ENCODE measurements at places on chromosomes 3 and 15.
A peak's percentile ranks its signal among the peaks of the same experiment; 100 is the strongest.

GRCh38 chr3:139261754-139262586, 81.8 kb upstream of the MRPS22 start:
- DNase-seq: no peak

GRCh38 chr3:152291649-152292066, 22.9 kb downstream of the MBNL1 start:
- DNase-seq: no peak

- DNase-seq: peak; percentile 89
Observed at GRCh38 chr15:52100807-52101442, 11.7 kb downstream of the BCL2L10 start.

DNA sequence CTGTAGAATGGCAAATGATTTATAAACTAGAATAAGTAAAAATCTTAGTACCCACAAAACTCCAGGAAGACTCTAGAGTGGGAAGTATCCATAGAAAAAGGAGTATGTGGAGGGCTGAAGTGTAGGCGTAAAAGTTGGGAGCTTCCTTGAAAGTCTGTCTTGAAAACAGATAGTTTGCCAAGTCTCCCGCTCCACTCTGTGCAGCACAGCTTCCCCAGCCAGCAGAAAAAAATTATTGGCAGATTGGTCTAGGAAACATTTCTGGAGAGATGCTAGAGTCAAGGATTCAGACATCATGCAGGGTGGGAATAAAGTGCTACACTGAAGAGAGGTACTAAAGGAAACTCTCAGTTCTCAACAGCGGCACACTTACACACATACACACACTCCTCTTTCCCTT, 53.4 kb upstream of the CD200R1L start:
- DNase-seq: no peak

GRCh38 chr3:178195824-178196223, 340.4 kb upstream of the KCNMB2 start:
- DNase-seq: no peak

DNA sequence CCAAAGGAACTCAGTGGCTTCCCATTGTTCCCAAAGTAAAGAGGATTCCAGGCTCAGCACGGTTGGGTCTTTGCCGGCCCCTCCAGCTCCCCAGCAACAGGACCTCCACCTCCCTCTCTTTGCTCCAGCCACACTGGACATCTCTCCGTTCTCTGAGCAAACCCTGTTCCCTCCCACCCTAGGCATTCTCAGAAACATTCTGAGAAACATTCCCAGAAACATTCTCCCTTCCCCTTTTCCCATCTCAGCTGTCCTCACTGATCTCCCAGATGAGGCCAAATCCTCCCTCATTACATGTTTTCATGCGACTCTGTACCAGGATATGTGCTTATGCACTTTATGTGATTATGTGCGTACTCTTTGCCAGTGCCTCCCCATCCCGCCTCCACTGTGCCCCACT, 14.1 kb downstream of the CCDC33 start:
- DNase-seq: no peak

GRCh38 chr3:9074079-9074478, 110.8 kb upstream of the RAD18 start:
- DNase-seq: no peak

DNA sequence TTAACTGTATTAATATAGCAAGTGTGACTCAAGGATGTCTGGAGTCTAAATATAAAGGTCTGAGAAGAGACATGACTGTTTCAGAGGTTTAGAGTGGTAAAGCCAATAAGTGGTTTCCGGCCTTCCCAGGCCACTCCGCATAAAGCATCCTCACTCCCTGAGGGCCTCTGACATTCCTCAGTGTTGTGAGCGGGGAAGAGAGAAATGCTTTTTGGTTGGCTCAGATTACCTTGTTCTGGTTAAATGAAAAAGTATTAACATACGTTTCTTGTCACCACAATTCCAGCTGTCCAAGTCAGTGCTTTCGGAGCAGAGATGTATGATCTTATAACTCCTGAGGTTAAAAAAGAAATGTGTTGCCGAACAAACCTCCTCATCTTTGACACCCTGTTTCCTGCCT, 103.8 kb downstream of the RBMS3 start:
- peak; percentile 30 for DNase-seq

- peak; percentile 68 for DNase-seq
Observed at GRCh38 chr15:78177447-78177873, 28.3 kb downstream of the IDH3A start.

DNA sequence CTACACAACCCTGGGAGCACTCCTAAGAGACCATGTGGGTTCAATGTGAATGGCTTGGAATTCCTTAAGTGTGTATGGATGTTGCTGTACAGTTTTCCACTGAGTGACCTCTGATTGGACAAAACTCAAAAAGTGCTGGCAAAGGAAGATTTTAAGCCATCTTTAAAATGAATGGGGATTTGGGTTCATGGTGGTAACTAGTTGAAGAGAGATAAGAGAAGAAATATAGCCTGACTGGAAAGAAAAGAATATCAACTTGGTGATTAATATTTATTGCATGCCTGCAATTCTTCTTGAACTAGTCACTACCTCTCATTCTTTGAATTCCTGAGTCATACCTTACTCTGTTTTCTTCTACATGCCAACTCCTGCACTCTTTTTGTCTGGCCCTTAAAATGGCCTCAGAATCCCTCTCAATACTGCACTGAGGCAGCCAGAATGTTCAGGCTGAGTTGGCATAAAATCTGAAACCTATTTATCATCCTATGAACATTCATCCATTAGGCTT, 124.7 kb downstream of the RPL22L1 start:
- no peak for DNase-seq

DNA sequence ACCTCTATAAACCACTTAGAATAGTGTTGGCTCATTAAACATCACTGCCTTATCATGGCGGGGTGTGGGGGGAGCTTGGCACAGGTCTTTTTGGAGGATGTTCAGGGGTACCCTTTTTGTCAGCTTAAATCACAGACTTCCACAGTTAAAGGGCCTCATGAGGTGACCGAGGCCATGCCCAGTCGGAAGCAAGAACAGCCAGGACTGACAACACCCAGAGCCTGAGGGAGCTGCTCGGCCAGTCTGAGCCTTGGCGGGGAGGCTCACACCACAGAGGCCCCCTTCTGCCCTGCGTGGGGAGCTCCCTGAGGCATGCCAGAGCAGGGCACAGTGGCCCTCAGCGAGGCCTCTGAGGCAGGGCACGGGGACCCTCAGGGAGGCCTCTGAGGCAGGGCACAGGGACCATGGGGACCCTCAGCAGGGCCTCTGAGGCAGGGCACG, 49.5 kb downstream of the UMPS start:
- DNase-seq: no peak

DNA sequence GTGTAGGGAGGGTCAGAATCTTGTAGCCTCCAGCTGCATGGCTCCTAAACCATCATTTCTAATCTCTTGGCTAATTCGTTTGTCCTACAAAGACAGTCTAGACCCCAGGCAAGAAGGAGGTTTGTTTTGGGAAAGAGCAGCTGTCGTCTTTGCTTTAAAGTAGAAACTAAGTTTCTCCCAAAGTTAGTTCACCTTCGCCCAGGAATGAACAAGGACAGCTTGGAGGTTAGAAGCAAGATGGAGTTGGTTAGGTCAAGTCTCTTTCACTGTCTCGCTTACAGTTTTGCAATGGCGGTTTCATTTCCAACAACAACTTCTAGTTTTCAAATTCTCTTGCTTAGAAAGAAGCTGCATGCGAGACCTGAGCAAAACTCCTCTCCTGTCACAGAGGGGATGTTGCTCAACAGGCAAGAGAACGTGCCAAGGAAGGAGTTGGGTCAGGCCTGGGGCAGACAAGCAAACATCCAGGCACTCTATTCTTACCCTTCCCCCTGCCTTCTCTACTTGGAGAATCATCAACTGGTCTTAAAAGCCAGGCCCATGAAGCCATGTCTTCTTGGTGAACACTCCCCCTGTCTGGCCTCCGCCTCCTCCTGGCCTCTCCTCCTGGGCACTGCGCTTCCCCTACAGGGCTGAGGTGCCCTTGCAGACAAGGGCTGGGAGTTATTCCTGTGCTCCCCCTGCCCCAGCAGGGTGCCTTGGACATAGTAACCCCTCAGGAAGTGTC, 57.6 kb downstream of the TMEM44 start:
- DNase-seq: peak; percentile 54

DNA sequence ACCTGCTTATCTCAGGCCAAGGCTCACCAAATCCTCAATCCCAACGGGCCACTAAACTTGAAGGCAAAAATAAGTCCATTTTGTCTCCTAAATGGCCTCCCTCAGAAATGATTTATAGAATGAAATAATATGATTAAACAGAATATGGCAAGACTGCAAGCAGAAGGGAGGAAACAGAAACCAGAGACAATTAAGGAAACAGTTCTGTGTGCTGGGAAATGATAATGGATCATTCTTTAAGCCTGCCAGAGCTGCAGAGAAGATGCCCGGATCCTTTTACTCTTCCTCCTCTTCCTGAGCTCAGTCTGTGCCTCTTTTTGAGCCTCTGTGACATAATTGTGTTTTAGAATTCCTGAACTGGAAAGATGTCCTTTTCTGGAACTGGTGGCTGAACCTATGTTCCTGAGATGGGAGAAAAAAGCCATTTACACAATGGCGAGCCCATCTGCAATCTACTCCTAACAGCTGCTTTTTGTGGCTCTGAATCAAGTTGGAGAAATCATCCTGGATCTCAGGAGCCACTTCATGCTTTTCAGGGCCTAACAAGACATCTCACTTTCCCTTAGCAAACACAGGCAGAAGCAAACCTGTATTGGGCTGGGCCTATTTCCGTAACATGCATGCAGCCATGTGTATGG, 2.8 kb upstream of the ABHD2 start:
- DNase-seq: no peak

DNA sequence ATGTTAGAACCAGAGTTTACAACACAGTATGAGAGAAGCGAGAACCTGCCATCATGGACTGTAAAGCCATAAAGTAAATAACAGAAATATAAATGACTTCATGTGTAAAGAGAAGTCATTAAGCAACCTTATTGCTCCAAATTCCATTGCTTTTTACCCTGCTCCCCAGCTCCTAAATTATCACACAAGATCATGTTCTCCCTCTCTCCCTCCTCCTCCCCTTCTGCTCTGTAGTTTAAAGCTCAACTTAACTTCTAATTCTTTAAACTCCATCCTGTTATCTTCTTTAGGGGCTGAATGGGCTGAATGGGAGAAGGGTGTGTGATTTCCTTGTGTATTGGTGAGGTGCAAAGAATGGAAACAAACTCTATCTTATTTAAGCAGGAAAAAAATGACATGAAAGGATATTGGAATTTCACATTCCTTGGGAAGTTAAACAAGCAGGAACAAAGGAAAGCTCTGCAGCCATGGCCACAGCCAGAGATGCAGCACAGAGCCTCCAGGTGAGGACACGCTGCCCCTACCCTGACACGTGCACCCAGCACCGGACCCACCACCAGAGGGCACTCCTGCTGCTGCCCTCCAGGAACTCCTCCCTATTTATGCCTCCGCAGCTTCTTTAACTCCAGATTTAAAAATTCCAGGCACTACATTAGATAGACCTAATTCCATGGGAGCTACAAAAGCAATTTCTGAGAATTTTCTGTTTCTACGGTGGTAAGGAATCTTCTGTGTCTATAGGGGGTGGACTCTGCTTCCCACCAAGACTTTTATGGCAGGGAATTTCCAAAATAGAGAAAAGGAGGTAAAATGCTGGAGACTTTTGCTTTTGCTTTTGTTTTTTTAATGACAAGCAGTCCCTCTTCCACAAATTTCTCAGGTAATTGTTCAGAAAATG, 76.9 kb upstream of the ABI3BP start:
- DNase-seq: peak; percentile 56

DNA sequence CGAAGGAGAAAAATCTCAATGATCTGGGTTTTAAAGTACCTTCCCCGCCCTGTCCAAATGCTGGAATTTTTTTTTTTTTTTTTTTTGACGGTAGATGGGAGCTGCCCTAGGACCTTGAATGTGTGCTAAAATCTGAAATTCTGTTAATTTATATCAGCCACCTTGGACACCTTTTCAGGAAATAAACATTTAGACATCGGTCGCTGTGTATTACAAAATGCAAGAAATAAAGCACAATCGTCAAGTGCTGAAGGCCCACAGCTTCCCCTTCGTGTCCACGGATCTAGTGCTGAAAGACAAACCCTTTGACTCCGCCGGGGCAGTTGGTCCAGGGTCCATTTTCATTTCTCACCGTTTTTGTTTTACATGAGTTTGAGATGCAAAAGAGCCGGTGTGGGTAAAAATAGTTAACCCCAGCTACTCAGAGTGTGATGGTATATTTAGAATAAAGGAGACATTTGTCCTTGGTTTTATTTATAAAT, 90.2 kb upstream of the CHD2 start:
- no peak for DNase-seq

DNA sequence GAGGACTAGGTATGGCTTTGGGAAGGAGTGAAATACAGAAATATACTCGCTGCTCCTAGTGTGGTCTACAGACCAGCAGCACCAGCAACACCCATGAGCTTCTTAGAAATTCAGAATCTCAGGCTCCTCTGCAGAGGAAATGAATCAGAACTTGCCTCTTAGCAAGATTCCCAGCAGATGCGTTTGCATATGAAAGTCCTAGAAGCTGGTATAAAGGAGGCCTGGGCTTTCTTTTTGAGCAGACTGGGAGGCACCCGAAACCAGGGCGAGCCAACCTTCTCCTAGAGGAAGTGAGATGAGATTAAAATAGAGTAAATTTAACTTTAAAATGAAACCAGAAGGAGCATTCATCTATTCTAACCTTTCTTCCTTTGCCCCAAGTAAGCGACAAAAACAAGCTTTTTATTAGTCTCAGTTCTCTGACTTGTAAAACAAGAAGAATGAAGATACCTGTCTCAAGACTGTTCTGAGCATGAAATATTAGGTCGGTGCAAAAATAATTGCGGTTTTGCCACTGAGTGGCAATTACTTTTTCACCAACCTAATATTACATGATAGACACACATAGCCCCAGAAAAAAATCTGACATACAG, 140.0 kb downstream of the PDZRN3 start:
- DNase-seq: no peak

DNA sequence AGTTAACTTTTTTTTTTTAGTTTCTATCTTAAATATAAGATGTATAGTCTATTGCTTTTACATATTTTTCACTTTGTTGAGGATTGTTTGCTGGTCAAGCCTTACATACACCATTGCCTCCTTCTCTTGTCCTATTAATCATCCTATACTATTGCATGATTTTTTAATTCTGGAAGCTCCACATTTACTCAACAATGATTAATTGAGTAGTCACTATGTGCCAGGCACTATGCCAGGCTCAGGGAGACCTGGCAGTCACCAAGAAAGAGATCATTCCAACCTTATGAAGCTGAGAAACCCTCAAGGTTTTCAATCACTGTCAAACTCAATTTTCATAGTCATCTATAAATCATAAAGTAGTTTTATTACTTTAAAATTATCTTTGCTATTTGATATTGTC, 626.2 kb downstream of the IGSF11 start:
- no peak for DNase-seq

DNA sequence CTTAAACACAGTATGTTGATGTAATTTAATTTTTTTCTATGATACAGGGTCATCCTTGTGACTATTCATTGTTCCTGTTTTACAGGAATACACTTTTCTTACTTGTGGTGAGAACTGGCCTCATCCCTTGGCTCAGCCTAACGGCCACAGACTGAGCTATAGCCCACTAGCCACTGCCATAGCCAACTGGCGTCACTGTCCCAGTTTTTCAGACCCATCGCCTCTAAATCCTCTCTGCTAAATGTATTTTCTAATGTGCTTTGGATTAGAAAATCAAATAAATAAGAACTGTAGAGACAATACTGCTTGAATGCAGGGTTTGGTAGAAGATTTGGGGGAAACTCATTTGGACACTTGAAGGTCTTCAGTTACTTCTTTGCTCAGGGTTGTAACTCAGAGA, 113.1 kb downstream of the TIGIT start:
- DNase-seq: no peak
